ENCODE measurements at places on chromosomes 12 and 14.
A peak's percentile ranks its signal among the peaks of the same experiment; 100 is the strongest.

- DNase-seq = no peak
Measured at GRCh38 chr12:15208871-15209656, 12.2 kb downstream of the RERG start.

GRCh38 chr12:15910468-15910863, 666 bp upstream of the DERA start:
- DNase-seq = no peak

- peak; percentile 50 for DNase-seq
Measured at GRCh38 chr12:104049903-104050356, at the start of gene GLT8D2. GLT8D2 (minus strand) TSS chr12:104050187; CDS start chr12:104019648, 30,539 bp downstream.

DNA sequence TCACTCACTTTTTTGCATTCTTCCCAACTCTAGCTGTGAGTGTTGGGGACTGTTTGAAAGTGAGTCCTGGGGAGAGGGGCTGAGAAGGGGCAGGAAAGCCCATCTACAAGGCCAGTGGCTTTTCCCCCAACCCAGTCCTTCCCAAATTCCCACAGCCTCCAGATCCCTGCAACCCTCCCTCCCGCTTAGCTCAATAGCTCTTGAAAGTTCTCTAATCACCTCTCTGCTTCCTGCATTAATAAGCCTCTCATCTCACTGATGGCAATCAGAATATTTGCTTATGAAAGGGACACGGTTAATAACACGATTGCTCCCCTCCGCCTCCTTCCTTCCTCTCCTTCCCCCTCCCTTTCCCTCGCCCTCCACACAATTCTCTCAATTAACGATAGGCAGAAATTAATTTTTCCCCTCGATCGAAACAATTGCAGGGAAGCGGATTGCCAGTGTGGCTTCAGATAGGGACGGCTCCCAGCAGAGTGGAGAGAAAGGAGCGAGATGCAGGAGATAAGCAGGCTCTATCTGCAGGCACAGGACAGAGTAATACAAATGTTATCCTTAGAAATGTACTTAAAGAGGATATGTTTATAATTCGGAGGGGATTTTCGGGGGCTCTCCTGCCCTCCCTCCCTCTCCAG, 15.1 kb upstream of the GPATCH2L start:
- no peak for DNase-seq

GRCh38 chr14:56224229-56224628, 106.0 kb downstream of the PELI2 start:
- no peak for DNase-seq

- no peak for DNase-seq
Measured at GRCh38 chr12:6407236-6407954, 23.4 kb downstream of the LTBR start.

GRCh38 chr14:80233470-80234089, 22.3 kb upstream of the DIO2 start:
- no peak for DNase-seq

DNA sequence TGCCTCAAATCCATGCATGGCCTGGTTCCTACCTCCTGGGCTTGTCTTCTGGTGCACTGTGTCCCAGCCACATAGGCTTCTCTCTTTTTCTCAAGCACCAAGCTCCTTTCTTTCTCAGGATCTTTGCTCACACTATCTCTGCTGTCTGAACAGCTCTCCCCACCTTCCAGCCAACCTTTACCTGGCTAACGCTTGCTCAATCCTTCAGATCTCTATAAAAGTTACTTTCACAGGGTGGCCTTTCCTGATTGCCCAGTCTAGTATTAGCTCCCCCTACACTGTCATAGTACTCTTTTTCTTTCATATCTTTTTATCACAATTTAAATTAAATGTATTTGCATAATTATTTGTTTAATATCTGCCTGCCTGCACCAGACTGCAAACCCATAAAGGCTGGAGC, 3.8 kb downstream of the PARP11 start:
- DNase-seq = no peak

DNA sequence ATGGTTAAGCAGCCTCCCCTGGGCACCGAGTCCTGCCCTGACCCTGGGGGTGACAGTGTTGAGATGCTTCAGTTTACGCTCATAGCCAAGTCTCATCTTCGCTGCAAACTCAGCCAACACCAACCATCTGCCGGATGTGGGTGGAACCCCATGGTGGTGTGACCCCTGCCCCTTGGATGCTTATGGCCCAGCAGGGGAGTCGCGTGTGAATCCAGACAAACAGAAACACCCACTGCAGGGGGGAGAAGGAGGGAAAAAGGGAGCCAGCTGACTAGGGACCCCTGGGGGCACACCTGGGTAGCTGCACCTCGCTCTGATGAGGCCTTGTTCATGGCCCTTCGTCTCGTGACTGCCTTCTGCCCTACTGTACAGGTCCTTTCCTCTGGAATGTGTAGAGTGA, 23.8 kb downstream of the AACS start:
- no peak for DNase-seq

DNA sequence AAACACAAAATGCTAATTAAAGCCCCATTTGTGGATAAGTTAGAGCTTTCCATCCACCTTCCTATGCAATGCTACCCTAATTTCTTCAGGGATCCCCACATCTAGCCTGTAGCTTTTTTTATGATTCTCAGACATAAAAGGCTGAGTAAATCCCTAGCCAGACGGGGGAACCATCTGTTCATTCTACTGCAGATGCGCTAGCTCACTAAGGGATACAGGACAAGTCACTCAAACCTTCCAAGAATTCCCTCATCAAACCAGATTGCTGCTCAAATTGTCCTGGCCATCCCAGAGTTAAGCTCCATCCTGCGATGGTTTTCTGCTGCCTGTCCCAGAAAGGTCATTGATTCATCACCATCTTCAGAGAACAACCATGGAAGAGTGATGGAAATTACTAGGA, 56.7 kb downstream of the MYRFL start:
- no peak for DNase-seq

- DNase-seq = no peak
Measured at GRCh38 chr14:92780444-92781232, 13.5 kb upstream of the GOLGA5 start.

DNA sequence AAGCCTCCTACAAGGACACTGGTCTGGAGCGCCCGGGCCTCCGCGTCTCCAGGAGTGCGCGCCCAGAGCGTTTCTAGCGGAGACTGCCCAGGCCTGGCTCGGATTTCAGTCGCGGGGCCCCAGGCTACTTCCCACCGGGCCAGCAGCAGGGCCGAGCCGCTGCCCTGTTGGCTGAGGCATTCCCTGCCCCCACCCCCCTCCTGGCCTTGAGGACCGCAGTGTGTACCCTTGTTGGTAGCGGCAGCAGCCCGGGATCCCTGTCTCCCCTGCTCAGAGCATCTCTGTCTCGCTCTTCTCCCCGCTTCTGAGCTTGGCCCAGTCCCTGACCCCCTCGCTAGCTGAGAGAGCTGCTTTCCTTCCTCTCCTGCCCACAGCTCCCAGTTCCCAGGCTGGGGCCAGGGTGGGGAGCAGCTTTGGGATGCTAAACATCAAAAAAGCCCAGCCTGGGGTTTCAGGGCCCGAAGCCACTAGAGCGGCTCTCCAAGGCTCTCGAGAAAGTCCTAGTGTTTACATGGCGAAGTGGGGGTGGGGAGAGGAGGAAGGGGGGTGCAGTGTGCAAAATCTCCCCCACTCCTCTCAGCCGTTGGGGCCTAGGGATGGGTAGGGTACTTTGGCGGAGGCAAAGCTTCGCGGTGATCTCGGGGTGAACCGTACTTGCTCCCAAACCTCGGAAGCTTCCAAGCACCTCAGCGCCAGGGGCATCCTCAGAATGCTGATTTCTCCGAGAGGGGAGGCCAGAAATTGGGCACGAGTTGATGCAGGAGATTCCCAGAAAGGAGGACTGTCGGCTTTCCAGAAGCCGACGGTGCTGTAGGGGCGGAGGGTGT, 6.4 kb downstream of the NKX2-1 start:
- no peak for DNase-seq

DNA sequence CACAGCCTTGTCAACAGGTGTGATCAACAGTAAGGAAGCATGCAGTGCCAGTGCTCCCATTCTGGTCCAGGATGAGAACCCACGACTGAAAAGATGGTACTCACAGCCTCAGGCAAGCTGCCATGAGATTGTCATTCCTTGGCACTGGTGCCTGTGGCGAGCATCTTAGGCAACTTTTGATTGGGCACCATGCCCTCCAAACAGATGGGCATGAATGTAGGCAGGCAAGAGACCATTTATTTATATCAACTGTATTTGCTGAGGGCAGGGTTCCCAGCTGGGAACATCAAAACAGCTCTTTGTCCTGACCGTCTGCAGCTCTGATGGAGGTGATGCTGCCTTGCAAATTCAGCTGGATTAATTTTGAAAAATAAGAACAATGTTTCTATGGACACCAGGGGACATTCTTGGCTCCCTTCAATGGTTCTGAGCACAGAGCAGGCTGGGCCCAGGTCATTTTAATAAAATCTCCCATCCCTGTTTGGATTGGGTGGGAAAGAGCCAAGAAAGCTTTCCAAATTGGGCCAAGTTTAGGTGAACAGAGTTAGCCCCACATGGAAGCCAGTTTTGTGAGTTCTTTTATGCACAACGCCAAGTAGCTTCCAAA, 522.5 kb downstream of the RMST start:
- no peak for DNase-seq

DNA sequence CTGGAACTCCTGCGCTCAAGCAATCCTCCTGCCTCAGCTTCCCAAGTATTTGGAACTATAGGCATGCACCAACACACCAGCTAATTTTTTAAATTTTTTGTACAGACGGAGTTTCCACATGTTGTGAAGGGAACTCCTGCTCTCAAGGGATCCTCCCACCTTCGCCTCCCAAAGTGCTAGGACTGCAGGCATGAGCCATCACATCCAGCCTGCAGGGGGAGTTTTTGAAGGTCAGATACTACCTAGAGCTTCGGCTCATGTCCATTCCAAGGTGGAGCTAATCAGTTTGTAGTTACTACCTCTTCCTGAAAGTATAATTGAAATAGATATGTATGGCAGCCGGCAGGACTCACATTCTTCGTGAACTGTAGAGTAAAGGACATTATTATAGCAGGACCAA, 3.7 kb upstream of the TAS2R19 start:
- DNase-seq = no peak

DNA sequence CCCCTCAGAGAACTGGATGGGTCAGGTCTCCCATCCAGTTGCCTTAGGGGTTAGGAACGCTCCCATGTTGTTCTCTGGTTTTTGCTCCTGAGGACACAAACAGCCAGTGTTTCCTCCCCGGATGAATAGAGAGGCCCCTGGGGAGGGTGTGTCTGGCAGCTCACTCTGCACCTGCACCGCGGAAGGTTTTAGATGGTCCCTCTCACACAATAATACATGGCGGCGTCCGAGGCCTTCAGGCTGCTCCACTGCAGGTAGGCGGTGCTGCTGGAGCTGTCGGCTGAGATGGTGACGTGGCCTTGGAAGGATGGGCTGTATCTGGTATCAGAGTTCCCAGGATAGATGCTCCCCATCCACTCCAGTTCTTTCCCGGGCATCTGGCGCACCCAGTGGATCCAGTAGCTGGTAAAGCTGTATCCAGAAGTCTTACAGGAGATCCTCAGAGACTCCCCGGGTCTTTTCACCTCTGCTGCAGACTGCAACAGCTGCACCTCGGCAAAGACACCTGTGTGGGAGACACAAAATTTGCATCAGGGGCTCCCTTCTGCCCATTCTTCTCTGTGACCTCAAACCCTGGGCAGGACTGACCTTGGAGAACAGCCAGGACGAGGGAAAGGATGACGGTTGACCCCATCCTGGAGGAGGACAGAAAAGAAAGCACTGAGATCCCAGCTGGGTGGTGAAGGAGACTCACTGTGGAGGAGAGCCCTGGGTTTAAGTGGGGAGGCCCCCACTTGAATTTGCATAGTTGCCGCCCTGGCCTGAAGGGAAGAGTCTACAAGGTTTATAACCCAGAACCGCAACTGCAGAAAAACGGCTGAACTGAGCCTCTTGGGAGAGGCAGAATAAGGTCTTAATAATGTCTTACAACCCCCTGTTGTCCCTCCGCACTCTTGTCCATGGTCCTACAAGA, 1324.8 kb downstream of the TMEM121 start:
- no peak for DNase-seq

DNA sequence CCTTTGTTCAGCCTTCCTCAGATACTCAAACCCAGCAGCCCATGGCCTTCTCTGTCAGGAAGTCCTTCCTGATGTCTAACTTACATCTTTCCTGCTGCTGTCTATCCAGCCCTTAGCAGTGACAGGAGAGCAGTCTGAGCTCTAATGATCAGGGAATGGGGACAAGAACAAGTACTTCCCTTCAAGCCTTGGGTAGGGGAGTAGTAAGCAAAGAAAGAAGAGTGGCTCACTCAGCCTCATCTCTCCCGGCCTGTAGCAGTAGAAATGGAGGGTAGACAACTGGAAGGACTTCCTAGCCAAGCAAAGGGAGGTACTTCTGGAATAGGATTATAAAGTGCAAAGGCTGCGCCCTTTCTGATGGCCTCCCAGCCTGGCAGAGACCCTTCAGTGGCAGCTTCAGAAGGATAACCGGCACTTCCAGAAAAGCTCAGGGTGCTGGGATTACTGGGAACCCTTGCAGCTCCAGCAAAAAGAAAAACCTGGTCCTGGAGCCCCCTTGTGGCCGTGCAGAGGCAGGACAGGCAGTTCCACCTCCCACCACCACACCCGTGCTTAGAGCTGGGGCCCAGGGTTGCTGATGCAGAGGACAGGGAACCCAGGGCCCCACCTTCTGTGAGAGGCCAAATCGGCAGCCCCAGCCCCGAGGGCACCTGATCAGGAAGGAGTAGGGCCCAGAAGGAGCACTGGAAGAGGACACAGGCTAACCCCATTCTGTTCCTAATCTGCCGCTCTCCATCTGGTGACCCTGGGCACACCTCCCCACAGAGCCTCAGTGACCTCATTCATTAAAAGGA, 12.4 kb upstream of the SMUG1 start:
- peak; percentile 32 for DNase-seq

DNA sequence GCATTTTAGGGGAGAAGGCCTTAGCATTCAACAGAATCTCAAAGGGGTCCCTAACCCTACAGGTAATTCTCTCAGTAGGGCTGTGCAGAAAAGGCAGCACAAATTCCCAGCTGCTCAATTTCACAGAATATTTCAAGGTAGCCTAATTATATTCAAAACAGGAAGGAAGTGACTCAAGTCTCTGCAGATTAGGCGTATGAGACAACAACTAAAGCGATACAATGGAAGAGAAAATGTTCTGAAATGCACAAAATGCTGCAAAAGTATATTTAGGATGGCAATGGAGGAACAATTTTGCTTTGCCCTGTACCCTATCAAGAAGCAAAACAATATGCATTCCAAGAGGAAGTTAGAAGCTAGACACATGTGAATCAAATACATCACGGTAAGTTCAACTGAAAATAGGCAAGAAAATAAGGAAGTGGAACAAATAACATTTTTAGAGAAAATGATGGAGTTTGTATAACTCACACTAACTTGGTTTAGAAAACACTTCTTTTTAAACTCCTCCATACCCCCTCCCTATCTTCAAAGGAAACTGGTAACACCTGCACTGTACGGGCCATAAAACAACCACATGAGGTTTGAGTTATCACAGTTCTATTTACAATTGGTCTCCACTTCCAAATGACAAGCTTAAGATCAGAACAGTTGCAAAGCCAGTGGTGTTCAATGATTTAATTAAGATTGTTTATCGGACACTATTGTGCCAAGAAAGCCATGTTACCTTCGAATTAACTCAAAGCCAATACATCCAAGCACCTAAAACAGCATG, 1.6 kb downstream of the GIT2 start:
- DNase-seq = no peak

- no peak for DNase-seq
Measured at GRCh38 chr12:124675881-124676713, 108.7 kb upstream of the NCOR2 start.
